ENCODE measurements at places on chromosomes 5 and 9.

DNA sequence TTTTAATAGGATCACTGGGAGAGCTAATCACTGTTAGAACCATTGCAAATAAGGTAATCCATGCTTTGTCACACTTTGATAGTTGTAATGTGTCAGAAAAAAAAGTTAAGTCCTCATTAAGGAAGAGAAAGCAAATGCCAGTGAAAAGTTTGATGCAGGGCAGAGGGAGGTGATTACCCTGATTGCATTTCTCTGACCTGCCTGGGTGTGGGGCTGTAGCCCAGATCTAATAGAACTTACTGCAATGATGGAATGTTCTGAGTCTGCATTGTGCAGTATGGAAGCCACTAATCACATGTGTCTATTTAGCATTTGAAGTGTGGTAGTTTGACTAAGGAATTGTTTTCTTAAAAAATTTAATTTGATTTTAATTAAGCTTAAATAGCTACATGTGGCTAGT is 202.7 kb downstream of the ATP10B start:
- DNase-seq, result peak; percentile 7

- no peak for DNase-seq
Observed at GRCh38 chr5:142779163-142779840, 9.1 kb downstream of the ARHGAP26 start.

- no peak for DNase-seq
Observed at GRCh38 chr5:81855591-81855990, 104.7 kb upstream of the SSBP2 start.

GRCh38 chr5:151264113-151264512 is 11.1 kb downstream of the GM2A start:
- DNase-seq, result no peak

DNA sequence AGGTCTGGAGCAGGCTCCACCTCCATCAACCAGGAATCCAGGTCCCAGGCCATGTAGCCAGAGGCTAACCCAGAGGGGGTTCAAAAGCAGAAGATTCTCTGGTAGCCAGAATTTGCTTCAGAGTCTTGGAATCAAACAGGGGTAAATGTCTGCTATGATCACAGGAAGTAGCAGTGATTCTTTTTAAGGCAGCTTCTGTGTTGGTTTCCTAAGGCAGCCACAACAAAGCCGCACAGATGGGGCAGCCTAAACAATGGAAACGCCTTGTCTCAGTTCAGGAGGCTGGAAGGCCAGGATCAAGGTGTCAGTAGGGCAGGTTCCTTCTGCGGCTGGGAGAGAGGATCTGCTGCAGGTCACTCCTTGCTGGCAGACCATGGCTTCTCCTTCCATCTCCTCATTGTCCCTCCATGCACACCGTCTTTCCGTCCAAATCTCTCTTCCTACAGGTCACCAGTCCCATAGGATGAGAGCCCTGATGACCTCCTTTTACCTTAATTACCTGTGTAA is 167.3 kb downstream of the ROR2 start:
- DNase-seq, result no peak

GRCh38 chr5:140642718-140643117 is 3.5 kb downstream of the TMCO6 start:
- no peak for DNase-seq

- peak; percentile 86 for DNase-seq
Observed at GRCh38 chr5:122078116-122079110, at the start of gene LOX. TSS of gene LOX (minus strand) at chr5:122078259. CDS start at chr5:122077985, 274 bp downstream.

- peak; percentile 41 for DNase-seq
Observed at GRCh38 chr9:98255061-98255577, 330 bp downstream of the TBC1D2 start.

DNA sequence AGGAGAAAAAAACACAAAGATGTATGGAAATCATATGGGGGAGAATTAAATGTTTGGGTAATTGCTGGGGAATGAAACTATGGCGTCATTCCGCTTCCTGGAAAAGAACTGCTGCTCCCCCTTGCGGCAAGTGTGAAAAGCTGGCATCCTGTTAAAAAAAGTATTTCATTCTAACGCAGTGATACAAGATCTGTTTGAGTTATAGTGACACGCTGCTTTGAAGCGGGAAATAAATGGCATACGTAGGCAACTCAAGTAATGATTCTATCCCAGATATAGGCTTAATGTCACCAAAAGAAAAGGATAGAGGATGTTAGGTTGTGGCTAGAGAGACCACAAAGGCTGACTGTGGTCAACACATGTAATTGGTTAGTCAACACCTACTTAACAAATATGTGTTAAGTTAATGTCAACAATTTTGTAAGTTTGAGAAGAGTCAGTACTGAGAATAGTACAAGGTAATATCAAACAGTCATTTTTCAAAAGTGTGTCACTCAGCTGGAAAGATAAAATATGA is 70.2 kb upstream of the ALDH1A1 start:
- peak; percentile 87 for DNase-seq

DNA sequence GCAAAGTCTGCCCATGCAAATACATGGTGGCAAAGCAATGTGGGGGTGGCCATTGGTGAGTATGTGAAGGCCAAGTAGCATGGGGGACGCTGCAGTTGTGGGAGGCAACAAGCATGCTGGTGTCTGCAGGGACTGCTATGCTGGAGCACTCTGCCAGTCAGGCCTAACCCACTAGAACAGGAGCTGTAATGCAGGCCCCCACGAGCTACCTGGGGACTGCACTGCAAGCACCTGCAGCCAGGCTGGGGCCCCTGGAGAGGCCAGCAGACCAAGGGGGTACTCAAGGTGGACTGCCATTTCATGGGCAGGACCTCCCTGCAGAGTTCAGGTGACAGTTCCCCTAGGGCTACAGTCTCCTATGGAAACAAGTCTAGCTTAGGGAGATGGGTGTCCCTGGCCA is 183.8 kb upstream of the PDE4D start:
- no peak for DNase-seq

- DNase-seq, result no peak
Observed at GRCh38 chr5:77900691-77901090, 124.6 kb upstream of the TBCA start.

GRCh38 chr5:19874811-19875210 is 113.2 kb downstream of the CDH18 start:
- DNase-seq, result no peak

DNA sequence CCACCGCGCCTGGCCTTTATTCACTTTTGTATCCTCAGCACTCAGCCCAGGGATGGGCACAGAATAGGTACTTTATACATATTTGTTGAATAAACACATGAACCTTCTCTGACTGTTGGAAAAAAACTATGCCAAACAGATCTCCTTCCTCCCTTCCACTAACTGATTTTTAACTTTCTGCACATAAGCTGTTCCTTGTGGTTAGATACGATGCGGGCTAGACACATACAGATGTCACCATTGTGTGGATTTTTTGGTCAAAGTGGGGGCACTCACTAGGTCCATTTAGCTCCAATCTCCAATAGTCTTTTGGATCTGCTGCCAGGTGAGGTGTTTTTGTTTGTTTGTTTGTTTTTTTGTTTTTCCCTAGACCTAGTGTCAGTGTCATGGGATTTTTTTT is 5.1 kb downstream of the TEX48 start:
- DNase-seq, result no peak

DNA sequence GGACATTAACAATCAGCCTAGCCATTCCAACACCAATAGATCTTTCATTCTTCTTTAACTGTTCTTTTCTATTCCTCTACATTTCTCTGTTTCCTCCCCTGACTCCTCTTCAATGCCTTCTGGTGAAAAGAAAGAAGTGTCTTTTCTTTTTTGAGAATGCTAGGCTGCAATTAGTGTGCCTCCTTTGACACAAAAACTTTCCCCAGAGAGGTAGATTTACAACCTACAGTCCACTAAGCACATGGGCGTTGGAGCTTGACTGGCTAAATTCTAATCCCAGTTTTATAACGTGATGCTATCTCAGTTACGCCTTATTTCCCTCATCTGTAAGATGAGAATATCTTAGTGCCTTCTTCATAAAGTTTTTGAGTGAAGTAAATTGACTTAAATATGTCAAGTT is 16.9 kb upstream of the ANKRD55 start:
- no peak for DNase-seq

- DNase-seq, result peak; percentile 65
Observed at GRCh38 chr9:129898185-129898584, 62.9 kb downstream of the USP20 start.

DNA sequence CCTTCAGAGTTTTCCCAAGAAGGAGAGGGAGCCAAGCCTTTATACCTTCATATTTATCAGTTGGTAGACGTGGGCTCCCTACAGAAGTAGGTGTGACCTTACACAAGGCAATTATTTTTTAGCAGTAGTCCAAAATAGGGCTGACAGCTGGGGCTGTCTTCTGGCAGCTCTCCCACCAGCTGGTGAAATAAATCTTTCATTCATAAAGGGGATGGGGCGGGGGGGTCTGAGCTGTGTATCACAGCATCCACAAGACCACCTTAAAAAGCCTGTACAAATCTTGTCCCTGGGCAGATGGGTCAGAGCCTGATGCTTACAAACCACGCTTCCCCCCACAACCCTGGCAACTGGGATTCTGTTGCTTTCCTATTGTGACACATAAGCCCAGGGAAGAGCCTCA is 19.7 kb downstream of the CSF2 start:
- no peak for DNase-seq

DNA sequence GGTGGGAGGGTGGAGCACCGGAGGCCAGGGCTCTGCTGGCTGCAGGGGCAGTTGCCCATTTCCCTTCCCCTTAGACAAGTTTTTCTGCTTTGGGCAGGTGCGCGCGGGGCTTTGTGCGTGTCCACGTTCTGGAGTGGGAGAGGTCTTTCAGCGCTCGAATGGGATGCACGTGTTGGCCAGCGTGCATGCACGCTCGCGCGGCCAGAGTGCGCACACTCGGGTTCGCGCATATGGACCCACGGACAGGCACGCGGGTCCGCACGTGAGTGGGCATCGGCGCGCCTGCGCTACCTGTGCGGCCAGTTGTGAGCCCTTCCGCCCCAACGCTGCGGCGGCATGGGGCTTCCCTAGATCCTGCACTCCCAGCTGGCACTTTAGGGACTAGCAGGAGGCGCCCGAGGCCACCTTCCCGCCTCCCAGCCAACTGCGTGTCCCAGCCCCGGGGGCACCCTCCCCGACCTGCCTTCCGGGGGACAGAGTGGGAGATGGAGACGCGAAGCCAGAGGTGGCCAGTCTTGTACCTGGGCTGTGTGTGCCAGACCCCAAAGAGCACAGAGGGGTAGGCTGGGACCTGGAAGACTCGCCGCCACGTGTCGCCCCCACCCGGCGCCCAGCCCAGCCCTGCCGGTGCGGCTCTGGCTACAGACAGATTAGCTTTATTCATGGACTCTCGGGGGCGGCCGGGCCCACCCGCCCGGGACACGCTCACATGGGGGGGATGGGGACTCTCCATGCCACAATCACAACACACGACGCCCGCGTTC is 9.8 kb upstream of the GPRIN1 start:
- no peak for DNase-seq

GRCh38 chr5:160843240-160843639 is 8.8 kb downstream of the ATP10B start:
- DNase-seq, result no peak

GRCh38 chr5:27788184-27788583 is 749.8 kb upstream of the CDH9 start:
- DNase-seq, result no peak

- no peak for DNase-seq
Observed at GRCh38 chr5:178201221-178201926, 3.0 kb upstream of the HNRNPAB start.

GRCh38 chr5:164449460-164449859 is 944.0 kb downstream of the MAT2B start:
- no peak for DNase-seq

DNA sequence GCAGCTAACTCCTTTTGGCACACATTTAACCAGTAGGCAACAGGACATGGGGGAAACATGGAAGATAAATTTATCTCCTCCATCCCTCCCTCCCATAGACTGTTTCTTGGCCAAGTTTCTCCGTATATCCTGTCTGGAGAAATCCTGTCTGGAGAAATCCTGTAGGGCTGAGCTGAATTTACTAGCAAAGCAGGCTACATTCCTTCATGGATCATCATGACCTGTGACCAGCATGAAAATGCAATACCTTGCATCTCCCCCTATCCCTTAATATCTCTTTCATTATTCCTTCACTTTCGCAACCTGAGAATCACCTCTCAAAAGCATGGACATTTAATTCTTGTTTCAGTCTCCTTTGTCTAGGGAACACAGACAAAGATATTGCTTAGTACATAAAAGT is 379.1 kb downstream of the PSAT1 start:
- no peak for DNase-seq

- DNase-seq, result no peak
Observed at GRCh38 chr9:114369216-114370130, 18.3 kb downstream of the AKNA start.

- no peak for DNase-seq
Observed at GRCh38 chr5:156686380-156686779, 163.7 kb upstream of the PPP1R2B start.

GRCh38 chr5:135825373-135826220 is 8.9 kb upstream of the SLC25A48 start:
- no peak for DNase-seq

DNA sequence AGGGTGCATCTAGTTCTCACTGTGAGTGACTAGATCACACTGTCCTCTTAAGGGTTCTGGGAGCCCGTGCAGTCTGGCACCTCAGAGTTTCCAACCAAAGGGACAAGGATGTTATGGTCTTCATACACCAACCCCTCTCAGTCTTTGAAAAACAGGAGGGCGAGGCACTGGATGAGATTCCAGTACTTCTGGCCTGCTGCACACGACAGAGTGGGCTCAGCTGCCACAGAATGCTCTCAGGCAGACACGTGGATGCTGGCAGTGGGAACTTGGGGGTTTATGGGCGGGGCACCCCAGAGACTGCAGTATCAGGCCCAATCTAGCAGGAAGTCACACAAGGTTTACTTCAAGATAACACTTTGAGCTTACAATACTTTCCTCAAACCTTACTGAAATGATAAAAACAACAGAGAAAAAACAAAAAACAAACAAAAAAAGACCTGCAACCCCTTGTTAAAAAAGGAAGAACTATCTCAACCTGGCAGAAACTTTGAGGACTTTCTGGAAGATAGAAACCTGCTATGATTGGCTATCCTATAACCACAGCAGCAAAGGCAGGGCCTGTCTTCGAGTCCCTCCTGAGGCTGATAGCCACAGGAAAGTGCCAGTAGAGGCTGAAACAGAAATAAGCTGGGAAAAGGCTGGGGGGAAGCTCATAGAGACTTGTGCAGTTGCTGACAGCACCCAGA is 28.3 kb upstream of the TGFBR1 start:
- no peak for DNase-seq

- DNase-seq, result no peak
Observed at GRCh38 chr9:77176686-77177142, 620 bp upstream of the VPS13A start.

DNA sequence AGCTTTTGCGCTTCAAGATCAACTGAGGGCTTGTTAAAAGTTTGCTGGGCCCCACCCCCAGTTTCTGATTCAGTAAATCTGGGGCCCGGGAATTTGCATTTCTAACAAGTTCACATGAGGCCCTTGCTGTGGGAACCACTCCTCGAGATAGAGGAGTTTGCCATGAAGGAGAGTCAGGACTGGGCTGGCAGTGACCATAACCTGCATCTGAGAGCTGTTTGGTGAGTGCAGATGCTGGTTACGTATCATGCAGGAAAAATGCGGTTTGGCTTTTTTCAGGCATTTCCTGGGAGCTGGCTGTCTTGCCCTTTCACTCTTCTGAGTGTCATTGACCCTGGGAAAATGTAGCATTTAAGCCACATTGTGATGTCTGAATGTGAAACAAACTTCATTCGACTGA is 9.4 kb upstream of the ANGPTL2 start:
- no peak for DNase-seq

GRCh38 chr9:130172161-130172857 is at the start of gene NCS1:
TSS of gene NCS1 (plus strand) at chr9:130172404. CDS start at chr9:130172664, 260 bp downstream.
- DNase-seq, result peak; percentile 76

- no peak for DNase-seq
Observed at GRCh38 chr5:96814041-96814440, 6.3 kb upstream of the ERAP1 start.

Data from A673 (cell line).